ENCODE measurements at places on chromosomes 1 and 21.

DNA sequence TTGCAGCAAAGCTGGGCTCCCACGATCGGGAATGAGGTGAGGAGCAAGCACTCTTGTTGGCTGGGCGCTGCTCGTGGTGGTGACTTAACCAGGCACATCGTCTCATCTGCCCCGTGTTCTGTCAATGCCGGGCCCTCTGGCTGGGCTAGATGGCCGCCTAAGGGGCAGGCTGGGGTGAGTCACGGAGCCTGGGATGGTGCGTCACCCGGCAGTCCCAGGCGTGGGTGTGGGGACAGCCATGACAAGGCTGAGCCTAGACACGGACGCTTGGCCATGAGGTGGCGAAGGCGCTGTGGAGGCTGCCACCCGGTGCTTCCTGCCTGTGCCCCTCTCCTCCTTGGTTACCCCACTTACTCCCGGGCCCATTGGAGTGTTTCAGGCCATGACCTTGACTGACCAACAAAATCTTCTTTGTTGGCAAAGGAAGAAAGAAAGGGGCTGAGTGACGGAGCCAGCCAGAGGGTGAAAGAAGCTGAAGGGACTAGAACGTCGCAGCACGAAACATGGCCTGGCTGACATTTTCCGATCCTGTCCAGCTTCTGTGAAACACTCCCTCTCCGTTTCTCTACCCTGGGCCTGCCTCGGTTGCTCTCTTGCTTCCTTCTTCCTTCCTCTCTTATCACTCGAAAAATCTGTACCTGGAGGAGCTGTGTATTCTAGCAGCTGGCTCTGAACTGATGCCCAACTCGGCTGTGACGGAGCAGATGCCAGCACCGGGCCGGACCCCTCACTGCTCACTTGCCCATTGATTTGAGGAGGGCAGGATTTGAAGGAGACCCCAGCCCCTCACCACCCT lies 596 bp downstream of the CD247 start:
- no peak for DNase-seq

DNA sequence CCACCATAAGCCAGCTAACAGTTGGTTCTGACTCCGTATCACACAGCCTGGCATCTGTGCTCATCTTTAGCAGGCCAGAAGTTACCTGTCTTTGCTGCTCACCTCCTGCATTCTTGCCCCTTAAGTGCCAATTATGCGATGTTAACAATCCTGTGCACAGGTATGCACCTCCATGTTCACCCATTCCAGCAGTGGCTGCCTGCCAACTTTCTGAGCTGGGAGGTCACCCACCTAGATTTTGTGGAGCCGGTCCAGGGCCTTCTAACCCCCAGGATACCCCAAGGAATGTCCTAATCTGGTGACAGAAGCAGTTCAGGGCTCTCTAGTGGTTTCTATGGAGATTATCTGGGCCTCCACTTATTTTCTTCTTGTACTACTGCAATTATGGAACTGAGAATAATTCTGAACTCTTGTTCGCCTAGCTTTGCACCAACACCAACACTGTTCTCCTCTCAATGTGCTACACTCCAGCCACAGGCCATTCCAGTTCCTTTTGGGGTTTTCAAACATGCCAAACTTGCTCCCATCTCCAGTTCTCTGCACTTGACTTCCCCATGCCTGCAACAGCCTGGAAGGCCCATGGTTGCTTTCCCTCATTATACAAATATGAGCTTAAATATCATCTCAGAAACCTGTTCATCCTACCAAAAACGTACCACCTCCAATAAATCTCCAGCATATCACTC lies 9.0 kb downstream of the BCAR3 start:
- DNase-seq, result no peak

GRCh38 chr1:221725735-221726672 lies 15.9 kb downstream of the DUSP10 start:
- DNase-seq, result peak; percentile 51

- peak; percentile 75 for DNase-seq
Observed at GRCh38 chr1:171226747-171227370, 21.4 kb upstream of the FMO1 start.

DNA sequence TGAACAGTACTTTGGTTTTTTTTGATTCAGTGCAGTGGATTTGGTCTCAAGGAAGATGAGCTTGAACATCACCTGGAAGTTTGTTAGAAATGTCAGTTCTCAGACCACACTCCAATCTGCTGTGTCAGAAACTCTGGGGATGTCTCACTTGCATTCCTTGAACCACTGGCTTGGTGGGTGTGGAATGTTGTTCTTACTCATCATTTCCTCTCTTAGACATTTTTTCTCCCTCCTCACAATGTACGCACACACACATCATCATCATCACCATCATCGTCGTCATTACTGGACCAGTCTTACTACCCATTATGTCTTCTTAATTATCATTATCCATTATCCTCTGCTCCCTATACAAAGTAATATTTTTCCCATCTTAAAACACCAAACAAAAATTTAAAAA lies 91.9 kb upstream of the KCNK2 start:
- DNase-seq, result peak; percentile 98

GRCh38 chr1:117672756-117673155 lies 66.9 kb downstream of the TENT5C start:
- no peak for DNase-seq

GRCh38 chr1:38341694-38342093 lies 295.1 kb upstream of the POU3F1 start:
- no peak for DNase-seq

- peak; percentile 48 for DNase-seq
Observed at GRCh38 chr21:29072873-29073221, 601 bp downstream of the CCT8 start.

- DNase-seq, result no peak
Observed at GRCh38 chr21:31374395-31374794, 30.3 kb upstream of the TIAM1 start.

GRCh38 chr1:234103198-234103597 lies 198.7 kb downstream of the SLC35F3 start:
- DNase-seq, result no peak

- DNase-seq, result no peak
Observed at GRCh38 chr21:23853796-23854379, 1753.4 kb downstream of the MRPL39 start.

GRCh38 chr21:43805275-43805800 lies 16.0 kb downstream of the RRP1 start:
- no peak for DNase-seq

GRCh38 chr1:51693419-51694155 lies 76.7 kb downstream of the OSBPL9 start:
- DNase-seq, result peak; percentile 43

GRCh38 chr1:226447932-226448665 lies 40.2 kb upstream of the PARP1 start:
- DNase-seq, result no peak

DNA sequence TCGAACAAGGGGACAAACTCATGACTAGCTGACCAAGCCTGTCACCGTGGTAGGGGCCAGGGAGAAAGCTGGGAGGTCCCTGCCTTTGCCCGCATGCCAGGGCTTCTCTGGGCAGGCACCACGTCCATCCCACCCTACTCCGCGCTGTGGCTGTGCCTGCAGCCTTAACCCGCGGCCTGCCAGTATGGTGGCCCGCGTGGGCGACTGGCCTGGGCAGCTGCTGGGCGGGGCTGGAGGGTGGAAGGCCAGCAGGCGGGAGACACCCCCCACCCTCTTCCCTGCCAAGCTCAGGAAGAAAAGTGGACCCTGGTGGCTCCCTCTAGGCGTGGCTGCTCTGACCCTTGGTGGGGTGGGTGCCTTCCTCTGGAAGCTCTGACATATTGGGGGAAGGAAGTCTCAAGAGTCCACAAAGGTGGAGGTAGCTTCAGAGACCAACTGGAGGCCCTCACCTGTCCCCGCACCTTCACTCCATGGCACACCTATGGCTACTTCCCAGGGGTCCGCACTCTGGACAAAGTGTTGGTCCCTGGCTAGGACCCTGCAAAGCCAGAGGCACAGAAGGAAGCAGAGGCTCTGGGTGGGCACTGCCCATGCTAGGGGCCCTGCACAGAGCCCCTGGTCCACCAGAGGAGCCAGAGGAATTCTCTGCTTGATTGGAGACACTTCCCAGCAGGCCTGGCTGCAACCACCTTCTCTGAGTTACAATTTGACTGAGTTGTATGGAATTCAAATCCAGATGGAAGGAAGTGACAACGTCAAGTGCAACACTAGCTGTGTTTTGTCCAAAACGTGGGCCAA lies 3.3 kb upstream of the SKI start:
- peak; percentile 17 for DNase-seq

DNA sequence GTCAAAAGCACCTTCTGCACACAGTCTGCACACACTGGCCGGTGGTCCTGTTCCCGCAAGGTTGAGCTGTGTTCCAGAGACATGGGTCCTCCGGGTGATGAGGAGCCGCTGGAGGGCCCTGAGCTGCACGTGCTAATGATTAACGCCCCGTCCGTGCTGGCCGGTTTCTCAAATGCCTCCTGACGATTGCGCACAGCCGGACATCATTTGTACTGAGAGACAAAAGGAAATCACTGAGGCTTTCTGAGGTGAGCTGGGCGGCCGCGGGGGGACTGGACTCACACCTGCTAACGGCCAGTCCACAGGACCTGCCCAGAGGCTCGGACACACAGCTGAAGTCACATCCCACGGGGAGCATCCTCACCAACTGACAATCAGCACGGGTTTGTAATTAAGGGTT lies 29.2 kb downstream of the POFUT2 start:
- DNase-seq, result peak; percentile 15

DNA sequence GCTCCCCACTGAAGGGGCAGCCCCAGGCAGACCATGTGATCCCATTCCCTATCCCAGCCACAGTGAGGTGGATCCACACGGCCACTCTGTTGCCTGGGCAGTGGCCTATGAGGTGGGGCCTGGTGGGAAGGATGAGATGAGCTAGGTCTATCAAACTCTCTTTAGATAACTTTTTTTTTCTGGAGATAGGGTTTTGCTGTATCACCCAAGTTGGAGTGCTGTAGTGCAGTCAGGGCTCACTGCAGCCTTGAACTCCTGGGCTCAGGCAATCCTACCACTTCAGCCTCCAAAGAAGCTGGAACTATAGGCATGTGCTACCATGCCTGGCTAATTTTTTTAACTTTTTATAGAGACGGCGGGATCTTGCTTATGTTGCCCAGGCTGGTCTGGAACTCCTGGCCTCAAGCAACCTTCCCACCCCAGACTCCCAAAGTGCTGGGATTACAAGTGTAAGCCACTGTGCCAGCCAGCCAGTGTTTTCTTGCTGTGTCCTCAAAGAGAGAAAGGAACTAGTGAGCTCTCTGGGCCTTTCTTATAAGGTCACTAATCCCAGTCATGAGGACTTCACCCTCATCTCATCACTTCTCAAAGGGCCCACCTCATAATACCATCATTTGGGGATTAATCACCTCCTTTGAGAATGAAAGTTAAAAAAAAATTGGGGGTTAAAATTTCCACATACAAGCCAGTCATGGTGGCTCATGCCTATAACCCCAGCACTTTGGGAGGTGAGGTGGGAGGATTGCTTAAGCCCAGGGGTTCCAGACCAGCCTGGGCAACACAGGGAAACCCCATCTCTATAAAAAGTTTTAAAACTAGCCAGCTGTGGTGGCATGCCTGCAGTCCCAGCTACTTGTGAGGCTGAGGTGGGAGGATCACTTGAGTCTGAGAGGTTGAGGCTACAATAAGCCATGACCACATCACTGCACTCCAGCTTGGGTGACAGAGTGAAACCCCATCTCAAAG lies 36.6 kb downstream of the H3-3A start:
- no peak for DNase-seq

GRCh38 chr21:29267666-29268065 lies 31.1 kb upstream of the BACH1 start:
- DNase-seq, result no peak

GRCh38 chr1:228743405-228743804 lies 8.1 kb downstream of the RHOU start:
- no peak for DNase-seq

- DNase-seq, result no peak
Observed at GRCh38 chr1:21663951-21664805, 5.0 kb downstream of the RAP1GAP start.

GRCh38 chr21:42348762-42349161 lies 2.0 kb downstream of the TFF2 start:
- no peak for DNase-seq

DNA sequence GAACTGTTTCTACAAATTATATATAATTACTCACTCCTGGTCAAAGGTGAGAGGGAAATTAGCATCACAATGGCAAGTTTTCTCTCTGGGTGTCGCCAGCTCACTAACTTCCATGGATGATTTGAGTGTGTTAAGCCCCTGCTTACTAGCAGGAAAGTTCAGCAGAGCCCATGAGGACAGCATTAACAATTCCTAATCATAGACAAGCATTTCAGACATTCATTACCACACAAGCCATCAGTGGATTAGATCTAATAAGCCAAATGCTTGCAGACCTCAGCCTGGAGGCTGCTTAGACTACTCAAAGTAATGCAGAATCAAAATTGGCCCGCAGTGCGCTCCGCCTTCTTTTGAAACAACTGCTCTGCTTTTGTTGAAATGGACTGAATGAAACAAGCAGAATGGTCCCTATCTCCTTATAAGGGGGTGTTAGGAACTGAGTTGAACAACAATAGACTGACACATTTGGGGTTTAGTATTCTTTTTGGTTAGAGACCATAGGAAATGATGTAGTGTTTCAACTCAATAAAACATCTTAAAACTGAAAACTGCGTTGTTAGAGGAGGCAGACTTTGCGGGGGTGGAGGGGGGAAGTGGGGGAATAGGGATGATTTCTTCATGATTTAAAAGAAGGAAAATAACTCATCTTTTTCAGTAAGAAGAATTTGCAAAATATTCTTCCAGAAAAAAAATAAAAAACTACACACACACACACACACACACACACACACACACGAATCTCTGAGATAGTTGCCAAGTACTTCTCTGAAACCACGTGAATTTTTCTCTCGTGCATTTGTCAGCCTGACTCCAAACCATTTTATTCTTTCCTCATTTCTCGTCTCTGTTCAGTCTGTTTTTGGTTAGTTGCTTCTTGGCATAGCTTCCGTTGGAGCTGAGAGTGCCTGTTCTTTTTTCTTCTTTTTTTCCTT lies 54.6 kb downstream of the GORAB start:
- DNase-seq, result peak; percentile 89

- DNase-seq, result peak; percentile 8
Observed at GRCh38 chr1:57300186-57300585, 123.7 kb downstream of the DAB1 start.

GRCh38 chr1:97693601-97694000 lies 227.2 kb downstream of the DPYD start:
- peak; percentile 75 for DNase-seq

GRCh38 chr1:43522776-43523480 lies 7.8 kb upstream of the PTPRF start:
- peak; percentile 58 for DNase-seq

DNA sequence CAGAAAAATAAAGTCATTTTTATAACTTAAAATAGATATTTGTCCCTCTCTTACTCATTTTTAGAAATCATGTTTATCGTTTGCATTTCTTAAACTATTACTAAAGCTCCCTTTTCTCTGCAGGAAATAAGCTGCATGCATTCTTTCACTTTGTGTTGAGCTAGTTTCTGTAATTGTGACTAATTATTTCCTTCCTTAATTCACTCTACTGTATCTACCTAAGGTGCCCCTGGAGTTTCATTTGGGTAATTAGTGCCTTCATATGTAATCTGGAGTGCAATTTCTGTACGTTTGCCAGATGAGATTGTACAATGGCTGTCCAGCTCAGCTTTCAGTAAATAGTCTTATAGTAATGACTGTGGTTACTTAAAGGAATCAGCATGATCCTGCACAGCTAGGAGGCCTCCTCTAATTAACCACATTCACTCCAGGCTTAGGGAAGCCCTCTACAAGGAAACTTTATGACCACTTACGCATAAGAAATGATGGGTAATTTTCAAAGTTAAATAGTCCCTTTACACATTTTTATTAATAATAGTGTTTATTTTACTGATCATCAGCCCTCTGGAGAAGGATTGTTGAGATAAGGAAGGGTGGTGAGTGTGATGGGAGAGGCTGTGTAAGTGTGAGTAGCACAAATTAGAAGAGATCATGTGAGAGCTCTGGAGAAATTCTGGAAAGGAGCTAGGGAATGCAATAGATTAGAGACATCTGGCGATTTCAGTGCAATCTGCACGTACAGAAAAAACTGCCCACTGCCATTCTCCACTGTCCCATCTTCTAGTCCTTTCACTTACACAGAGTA lies 86.8 kb downstream of the LRRC8C start:
- peak; percentile 52 for DNase-seq

All from AG10803 (cell line).